Bronchial epithelial cell (primary cell): ENCODE measurements at places on chromosomes 3 and 15. TPM values are rescaled to one million over a fixed set of nuclear protein-coding genes. Genes with fewer than 3 reads are reported as not detected.

DNA sequence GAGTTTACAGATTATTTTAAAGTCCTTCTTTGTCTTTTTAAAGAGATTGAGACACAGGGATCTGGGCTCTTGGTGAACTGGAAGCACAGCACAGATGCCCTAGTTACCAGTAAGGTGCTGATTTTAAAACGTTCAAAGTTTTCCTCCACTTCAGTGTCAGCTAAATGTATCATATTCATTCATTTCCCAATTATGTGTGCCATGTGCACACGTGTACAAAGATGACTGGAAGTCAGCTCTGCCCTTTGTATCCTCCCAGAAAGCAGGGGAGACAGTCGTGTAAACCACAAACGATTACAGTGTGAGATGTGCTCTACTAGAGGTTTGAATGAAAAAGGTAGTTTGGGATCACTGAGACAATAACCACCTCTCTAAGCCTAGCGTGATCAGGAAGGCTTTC lies 730 bp downstream of the ZKSCAN7 start:
- peak; percentile 14 for DNase-seq

DNA sequence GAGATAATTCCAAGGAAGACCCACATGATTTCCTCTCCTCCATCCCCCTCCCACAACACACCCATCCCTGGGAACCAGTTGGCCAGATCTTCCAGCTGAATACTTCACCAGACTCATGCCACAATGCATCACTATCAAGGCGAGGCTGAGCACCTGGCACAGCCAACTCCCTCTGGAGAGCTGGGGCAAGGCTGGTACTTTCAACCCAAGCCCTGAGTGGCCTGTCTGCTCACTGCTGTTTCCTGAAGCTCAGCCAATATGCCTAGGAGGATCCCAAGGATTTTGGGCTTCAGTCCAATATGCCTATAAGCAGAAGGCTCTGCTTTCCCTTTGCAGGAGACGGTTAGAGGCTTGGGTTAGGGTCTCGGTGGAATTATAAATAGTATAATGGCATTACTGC lies 90.9 kb upstream of the NEO1 start:
- DNase-seq = no peak

GRCh38 chr3:54630101-54630623 lies 297.7 kb downstream of the LRTM1 start:
- DNase-seq = no peak

DNA sequence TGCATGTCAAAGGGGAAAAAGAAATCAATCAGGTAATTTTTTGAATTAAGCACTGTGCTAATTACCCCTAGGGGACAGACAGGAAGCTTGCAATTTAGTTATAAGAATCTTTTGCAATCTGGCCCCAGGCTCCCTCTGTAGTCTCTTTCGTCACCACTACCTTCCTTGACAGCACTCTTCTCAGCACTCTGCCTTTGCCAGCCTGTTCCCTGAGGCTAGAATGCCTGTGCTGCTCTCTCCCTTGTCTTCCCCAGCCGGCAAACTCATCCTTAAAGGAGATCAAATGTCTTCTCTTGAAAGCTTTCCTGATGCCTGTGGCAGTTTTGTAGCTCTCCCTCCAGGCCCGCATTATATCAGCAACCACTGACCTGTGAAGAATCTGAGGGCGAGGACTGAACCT lies 32.4 kb upstream of the PRTG start:
- peak; percentile 25 for DNase-seq

GRCh38 chr15:92745845-92746271 lies 90.3 kb upstream of the FAM174B start:
- DNase-seq = no peak

DNA sequence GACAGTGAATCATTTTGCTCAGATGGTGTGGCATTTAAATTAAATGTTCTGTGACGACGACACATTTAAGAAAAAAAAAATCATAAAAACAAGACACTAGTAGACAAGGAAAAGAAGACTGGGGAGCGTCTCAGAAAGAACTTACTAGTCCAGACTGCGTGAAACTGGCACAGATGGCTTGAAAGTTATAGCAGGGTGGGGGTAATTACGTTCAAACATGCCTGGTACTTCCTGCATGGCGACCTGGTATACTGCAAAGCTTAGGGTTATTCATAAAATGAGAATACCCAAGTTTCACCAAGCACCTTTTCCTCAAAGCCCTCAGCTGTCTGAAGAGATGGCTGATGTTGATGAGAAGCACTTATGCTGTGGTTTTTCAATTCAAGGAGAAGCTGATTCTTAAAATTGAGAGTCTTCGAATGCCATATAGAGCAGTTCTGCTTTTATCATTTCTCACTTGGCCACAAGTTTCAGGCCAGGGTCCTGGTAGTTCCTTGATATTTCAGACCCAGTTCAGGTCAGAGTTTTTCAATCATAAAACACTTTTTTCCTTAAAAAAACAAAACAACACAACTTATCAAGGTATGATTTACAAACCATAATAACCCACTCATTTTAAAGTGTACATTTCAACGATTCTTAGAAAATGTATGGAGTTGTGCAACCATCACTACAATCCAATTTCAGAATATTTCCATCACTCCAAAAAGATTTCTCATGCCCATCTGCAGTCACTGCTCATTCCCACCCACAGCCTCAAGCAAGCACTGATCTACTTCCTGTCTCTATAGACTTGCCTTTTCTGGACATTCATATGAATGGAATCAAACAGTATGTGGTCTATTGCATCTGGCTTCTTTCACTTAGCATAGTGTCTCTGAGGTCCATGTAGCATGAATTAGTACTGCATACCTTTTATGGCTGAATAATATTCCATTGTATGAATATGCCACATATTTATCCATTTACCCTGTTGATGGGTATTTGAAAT lies 24.7 kb downstream of the PCOLCE2 start:
- DNase-seq = peak; percentile 31

- peak; percentile 4 for DNase-seq
Observed at GRCh38 chr3:87780811-87781210, 278.0 kb downstream of the CGGBP1 start.

- DNase-seq = peak; percentile 85
Observed at GRCh38 chr3:107216711-107217110, 160.5 kb upstream of the CCDC54 start.

- no peak for DNase-seq
Observed at GRCh38 chr15:70672081-70672480, 91.3 kb downstream of the UACA start.

- DNase-seq = no peak
Observed at GRCh38 chr3:137204409-137204808, 246.6 kb downstream of the IL20RB start.

- no peak for DNase-seq
Observed at GRCh38 chr3:102457644-102458043, 22.8 kb downstream of the ZPLD1 start.

GRCh38 chr15:80789296-80789695 lies 10.1 kb downstream of the CEMIP start:
- peak; percentile 40 for DNase-seq

DNA sequence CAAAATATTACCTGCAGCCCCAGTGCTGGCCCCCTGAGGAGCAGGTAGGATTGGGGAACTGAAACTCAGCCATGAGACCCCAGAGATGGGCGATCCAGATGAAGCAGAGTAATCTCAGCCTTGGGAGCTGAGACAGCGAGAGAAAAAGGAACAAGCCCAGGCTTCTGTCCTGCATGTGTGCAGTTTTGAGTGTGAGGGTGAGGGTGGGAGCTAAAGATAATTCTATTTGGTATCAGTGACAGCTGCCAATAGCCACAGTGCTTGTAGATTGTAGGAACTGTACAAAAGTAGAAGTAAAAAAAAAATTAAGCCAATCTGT lies 5.9 kb downstream of the ATP8B4 start:
- no peak for DNase-seq

GRCh38 chr15:93033434-93034045 lies 55.5 kb downstream of the RGMA start:
- no peak for DNase-seq

- DNase-seq = peak; percentile 51
Observed at GRCh38 chr15:73918784-73919183, 7.5 kb upstream of the LOXL1 start.

GRCh38 chr15:72098040-72098439 lies 19.9 kb downstream of the MYO9A start:
- no peak for DNase-seq

DNA sequence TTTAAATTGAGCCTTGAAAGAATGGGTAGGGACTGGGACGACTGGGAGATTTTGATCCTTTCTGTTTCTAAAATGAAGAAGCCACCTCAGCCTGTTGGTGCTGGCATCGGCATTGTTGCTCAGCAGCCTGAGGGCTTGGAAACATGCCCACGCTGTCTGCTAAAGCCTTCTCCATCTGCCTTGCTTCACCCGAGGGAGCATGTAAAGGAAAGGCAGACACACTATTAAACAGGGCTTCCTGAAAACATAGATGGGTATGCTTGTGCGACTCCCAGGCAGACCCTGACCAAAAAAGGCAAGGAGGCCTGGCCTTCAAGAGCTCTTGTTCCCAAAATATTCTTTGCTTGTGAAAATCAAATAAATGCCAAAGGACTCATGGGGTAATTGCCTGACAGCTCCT lies 84.2 kb upstream of the SLC4A7 start:
- DNase-seq = peak; percentile 84

DNA sequence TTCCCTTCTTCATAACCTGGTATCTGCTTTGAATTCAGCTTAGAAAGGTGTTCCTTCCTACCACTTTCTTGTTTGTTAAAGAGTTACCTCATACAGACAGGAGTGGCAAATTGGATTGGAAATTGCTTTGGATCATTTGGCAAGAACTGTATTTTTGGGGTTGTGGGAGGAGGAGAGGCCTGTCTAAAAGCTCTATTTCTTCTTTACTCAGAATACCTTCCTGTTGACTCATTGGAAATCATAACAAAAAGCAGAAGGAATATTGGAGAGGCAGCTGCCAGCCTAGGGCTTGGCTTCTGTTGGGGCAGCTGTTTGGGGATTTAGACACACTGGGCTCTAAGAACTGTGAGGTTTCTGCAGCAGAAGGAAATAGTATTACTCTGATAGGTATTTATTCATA lies 14.2 kb downstream of the IQGAP1 start:
- DNase-seq = peak; percentile 83

- no peak for DNase-seq
Observed at GRCh38 chr15:84703808-84704207, 12.1 kb downstream of the SEC11A start.

SLC22A13 gene
- 0.77 and 0.79 TPM in 2 replicates for total RNA-seq

CLEC3B gene
- 0.13 TPM in 1 of 2 replicates, not detected in the other for total RNA-seq

SPATA12 gene
- total RNA-seq = under 0.01 TPM in 1 of 2 replicates, not detected in the other

FETUB gene
- total RNA-seq = 0.38 TPM in 1 of 2 replicates, not detected in the other

CCR4 gene
- not detected in 2 replicates for total RNA-seq
